Non-pigmented ciliary epithelial cell (primary cell): ENCODE measurements at places on chromosomes 16 and 17.

GRCh38 chr17:35577830-35578196 is 558 bp downstream of the PEX12 start:
- no peak for DNase-seq

DNA sequence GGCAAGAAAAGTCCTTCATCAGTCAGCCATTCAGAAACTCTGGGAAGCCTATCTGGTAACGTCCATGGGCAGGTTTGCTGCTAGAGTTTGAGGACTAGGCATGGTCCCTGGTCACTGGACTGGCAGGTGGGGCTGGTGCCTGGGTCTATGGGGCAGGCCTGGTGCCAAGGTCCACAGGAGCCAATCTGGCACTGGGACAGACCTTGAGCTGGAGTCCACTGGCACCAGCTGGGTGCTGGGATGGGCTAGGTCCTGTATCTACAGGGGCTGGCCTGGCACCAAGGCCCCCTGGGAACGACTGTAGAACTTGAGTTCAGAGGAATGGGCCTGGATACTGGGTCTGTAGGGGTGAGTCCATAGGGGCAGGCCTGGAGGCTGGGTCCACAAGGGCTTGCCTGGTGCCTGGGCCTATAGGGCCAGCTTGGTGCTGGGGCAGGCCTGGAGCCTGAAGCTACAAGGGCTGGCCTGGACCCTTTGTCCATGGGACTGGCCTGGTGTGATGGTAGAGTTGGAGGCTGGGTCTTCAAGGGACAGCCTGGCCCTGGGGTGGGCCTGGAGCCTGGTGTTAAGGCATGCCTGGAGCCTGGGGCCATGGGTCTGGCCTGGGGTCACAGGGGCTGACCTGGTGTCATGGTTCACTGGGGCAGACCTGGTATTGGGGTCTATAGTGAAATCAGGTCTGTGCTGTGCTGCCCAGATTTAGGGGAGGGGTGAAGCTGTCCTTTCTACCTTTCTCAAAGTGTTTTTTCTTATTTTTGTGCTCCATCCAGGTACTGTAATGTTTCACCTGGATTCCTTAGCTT is 30.5 kb upstream of the NKD1 start:
- no peak for DNase-seq

GRCh38 chr16:11907160-11907970 is 8.4 kb downstream of the GSPT1 start:
- DNase-seq = no peak

- DNase-seq = no peak
Measured at GRCh38 chr16:80009971-80010659, 409.6 kb upstream of the MAF start.

- DNase-seq = no peak
Measured at GRCh38 chr16:14438256-14438655, 191.8 kb downstream of the PARN start.

GRCh38 chr16:35533683-35534082 is 2074.3 kb downstream of the TP53TG3F start:
- DNase-seq = no peak

DNA sequence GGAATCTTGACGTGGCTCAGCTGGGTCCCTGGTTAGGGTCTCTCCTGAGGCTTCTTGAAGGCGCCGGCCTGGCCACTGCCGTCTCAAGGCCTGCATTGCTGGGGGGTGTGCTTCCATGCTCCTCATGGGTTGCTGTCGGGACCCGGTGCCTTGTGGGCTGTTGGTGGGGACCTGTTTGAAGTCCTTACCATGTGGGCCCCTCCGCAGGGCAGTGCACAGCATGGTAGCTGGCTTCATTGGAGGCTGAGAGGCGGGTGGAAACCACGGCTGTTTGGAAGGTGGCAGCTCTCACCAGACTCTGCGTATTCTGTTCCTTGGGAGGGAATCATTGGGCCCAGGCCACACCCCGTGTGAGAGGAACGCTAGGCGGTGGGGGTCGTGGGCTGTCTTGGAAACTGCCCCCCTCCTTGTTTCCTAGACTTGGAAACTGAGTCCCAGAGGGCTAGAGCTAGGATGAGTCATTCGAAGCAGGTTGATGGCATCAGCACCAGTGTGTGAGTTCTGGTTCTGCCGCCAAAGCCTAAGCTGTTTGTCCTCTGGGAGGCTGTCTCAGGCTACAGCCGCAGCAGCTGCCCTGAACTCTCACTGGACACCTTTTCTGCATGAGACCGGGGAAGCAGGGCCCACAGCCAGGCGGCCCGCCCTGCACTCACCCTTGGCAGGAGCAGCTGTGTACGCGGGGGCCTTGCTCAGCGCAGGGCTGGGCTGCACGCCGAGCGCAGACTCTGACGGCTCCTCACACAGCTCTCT is 35.2 kb downstream of the ZNF750 start:
- no peak for DNase-seq

GRCh38 chr17:56141046-56141839 is 12.0 kb upstream of the ANKFN1 start:
- DNase-seq = no peak

DNA sequence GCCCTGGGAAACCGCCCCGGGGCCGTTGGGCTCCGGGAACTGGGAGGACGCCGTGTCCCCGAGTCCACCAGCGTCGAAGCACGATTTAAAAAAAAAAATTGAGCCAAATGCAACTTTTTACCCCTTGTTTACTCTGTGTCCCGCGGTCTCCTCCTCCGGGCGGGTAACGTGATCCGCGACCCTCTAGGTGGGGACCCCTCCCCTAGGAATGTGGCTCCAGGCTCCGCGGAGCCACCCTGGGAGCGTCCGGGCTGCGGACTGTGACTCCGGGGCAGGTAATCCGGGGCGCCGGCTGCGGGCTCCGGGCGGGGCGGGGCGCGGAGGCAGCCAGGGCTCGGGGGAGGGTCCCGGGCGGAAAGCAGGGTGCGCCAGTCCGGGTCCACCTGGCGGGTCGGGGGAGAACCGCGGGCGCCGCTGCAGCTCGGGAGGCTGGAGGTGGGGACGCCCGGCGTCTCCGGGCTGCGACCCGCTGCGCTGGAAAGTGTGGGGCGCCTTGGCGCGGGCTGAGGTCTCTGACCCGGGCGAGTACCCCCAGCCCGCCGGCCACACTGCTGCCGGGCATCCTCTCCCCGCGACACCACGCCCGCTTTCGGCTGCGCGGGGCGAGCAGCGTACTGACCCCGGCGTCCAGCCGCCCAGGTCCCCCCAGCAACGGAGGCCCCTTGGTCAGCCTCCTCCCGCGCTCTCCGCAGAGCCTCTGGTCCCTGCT is 852 bp upstream of the HELZ start:
- no peak for DNase-seq

DNA sequence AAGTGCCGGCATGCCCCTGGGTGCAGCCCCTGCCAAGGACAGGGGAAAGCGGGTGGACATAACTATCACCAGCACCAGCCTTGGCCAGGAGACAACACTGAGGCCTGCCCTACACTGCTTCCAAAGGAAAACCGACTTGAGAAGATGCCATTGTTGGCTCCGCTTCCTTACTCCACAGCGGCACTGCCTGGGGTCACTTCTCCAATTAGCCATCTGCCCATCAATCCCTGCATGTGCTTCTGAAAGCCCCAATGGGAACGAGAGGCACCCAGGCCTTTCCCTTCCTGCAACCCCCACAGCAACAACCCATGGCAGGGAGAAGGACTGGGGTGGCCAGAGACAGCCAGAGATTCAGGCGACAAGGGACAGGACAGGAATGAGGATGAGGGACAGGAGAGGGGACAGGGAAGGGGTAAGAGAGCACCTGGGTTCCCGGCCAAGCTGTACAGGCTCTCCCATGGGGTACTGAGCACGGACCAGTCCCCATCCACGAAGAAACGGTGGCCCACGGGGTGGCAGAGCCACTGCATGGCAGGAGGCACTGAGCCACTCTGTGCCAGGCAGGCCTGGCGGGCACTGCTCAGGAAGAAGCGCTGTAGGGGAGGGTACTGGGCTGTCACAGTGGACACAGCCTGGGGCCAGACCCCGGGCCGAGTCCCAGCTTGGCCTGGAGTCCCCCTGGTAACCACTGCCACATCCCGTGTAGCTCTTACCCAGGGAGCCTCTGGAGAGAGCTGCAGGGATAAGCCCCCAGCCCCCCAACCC is 21.2 kb downstream of the SREBF1 start:
- DNase-seq = no peak

DNA sequence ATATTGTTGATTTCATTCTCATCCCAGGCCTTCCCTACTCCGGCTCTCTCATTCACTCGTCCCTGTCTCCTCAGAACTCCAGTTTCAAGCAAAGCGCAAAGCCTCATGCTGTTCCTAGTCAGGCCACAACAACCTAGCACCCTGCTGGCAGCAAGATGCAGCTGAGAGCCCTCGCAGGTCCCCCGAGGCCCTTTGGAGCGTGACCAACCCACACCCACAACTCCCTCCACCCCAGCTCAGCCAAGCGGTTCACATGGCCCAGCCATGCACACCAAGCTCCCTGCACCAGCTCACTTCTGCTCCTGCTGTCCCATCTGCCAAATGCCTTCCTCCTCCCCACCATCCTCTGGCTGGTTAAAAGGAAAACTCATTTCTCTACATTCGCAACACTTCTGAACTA is 195.8 kb downstream of the IRX5 start:
- no peak for DNase-seq

- no peak for DNase-seq
Measured at GRCh38 chr17:75326226-75326848, 37.1 kb upstream of the SLC25A19 start.

DNA sequence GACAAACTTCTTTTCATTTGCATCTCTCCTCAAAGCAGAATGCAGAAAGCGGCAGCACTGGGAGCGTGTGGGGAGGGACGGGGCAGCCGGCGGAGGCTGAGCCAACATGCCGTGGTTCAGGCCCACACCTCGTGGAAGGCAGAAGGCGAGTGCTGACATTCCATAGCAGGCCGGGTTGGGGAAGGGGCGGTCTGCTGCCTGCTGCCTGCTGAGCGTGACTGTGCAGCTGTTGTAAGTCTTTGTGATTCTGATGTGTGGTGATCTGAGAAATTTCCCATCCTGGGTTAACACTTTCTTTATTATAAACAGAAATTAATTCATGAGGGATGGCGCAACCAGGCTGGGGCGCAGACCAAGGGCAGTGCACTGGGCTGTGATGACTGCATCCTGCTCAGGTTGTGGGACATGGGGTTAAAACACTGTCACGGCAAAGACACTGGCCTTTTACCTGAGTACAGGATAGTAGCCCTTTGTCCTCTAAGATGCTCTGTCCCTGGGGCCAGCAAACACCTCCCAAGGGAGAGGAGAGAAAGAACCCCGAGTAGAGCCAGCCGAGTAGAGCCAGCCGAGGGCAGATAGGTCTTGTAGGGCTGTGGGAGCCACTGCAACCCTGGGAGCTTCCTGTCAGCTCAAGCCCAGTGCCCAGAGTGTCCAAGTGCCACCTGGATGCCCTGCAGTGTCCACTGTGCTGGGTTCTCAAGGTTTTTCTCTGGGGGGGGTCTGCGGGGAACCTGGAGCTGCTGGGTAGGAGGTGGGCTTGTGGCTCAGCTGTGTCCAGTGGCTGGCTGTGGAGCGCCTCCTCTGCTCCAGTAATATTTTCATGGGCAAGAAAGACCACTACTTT is 8.8 kb upstream of the DNASE1 start:
- no peak for DNase-seq
